Globus pallidus (tissue), 1 donor: ENCODE measurements at places on chromosomes 6 and 20.

- no peak for DNase-seq
Observed at GRCh38 chr20:49420292-49420691, 62.2 kb downstream of the KCNB1 start.

DNA sequence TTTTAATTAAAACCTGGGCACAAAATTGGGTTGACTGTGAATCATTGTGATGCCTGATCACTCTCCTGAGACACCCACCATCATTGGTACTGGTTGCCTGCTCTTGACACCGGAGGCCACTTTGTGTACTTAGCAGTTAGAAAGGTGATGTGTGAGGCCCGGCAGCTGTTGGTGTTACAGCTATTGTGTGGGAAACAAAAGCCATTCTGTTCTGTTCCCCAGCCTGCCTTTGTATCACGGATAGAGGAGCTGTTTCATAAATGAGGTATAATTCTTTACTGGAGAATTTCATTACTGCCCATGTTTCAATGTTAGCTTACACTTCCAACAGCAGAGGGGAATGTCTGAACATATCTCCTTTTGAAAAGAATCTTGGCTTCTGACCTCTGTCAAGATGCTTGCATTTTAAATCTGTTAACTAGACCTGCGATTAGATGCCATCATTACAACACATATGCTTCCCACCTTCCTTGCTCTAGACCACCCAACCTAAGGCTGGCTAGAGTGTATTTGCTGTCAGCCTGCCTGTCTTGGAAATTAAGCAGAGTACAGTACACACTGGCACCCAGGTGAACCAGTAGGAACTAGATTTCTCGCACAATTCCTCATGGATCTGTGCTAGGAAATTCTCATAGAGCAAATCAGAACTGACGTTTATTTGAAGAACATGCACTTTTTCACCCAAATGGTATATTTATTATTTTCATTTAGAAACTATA, 142.4 kb upstream of the INSM1 start:
- DNase-seq: no peak

GRCh38 chr20:36155629-36155971, 1.1 kb downstream of the EPB41L1 start:
- DNase-seq: no peak

DNA sequence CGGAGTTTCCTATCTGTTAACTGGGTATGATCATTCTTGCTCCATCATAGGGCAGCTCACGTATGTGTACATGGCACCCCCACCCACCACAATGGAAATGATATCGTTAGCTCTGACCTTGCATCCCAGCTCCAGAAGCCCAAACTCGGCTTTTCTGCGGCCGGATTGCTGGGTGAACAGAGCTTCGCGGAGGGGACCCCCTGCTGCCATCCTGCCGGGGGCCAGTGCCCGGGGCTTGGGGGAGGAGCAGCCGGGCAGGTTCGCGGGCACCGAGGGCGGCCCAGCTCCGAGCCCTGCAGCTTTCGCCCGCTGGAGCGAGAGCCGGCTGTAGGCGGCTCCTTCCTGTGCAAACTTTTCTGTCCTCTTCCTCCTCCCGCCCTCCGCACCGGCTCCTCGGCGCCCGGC, 24.9 kb upstream of the FUCA2 start:
- no peak for DNase-seq

- DNase-seq: no peak
Observed at GRCh38 chr6:122620902-122621301, 10.7 kb downstream of the PKIB start.

GRCh38 chr6:3393836-3394202, 63.0 kb downstream of the SLC22A23 start:
- no peak for DNase-seq

GRCh38 chr20:39822667-39823066, 860.5 kb downstream of the DHX35 start:
- DNase-seq: no peak

DNA sequence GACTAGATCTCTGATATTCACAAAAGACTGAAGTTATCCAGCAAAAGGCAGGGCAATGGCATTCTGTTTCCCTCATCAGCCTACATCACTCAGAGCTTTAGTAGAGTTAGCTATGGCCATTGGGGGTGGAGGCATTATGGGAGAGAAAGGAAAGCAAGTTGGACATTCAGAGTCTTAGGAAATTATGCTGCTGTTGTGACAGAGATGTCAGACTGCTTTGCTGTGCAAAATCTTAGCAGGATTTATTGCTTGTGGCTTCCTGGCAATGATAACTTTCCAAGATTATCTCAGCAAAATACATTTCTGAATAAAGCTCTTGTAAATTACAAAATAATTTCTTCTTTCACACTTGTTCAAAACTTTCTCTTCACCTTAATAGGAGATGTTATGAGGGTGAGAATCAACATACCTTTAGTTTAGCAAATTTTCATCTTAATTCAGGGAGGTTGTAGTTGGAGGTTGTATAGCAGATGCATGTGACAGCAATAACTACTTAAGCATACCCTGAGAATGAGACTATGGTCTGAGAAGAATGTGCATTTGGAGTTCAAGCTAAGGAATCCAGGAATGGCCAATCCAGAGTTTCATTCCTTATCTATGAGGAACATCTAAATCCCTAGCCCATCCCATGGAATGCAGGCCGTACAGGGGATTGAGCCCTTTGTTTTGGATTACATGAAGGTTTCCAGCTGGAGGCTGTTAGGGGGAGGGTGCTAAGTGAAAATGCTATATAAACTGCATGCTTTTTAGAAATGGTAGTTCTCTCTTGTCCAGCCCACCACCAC, 179.8 kb downstream of the HAO1 start:
- DNase-seq: no peak
